BE2C (cell line): ENCODE measurements at places on chromosomes 1 and 21.

GRCh38 chr1:234539666-234540403, 60.9 kb upstream of the TARBP1 start:
- no peak for DNase-seq

DNA sequence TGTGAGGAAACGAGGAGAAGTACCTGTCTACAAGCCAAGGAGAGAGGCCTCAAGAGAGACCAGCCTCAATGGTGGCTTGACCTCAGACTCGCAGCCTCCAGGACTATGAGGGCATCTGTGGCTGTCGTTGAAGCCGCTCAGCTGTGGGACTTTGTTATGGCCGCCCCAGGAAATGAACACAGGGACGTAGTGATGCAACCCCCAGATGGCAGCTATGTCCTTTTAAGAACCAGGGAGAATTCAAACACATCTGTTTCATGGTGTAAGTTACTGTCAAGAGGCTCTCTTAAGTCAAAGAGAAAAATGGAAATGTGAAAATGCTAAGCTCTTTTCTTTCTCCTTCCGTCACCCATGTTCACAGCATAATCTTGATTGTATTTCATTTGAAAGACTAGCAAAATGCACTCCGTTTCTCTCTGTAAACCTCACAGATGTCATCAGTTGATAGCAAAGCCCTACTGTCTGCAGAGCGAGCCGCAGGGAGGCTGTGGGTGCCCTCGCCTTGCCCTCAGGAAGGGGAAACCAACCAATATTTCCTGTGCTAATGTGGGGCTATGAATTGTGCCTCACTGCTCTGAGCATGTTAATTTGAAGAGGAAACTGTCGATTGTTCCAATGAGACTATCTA, 21.3 kb downstream of the UBASH3A start:
- DNase-seq: no peak

DNA sequence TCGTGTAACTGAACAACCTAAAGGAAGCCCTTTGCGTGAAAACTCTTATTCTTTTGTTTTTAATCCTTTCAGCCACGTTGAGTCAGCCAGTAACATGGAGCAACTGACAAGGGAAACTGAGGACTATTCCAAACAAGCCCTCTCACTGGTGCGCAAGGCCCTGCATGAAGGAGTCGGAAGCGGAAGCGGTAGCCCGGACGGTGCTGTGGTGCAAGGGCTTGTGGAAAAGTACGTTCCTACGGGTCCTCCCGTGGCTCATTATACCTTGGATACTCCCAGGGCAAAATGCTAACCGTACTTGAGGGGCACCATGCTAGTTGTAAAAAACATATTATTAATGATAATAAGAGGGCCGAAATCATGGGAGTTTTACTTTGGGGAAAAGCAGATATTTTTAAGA, 49.4 kb downstream of the LAMC2 start:
- no peak for DNase-seq

DNA sequence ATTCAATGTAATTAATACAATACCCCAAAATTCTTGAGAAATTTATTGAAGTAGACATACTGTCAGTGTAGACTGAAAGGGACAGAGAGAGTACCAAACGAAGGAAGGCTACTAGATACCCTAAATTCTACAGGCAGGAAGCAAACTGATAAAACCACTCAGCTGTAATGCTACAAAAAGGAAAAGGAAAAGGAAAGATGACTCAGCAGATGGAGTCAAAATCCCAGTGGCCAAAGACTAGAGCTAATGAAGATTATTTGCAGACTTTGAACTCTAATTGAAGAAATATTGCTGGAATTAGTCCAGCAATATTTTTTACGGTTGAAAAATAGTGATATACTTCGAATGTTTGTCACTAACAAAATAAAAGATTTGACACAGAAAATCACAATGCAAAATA, 671.9 kb downstream of the BRINP3 start:
- DNase-seq: no peak

DNA sequence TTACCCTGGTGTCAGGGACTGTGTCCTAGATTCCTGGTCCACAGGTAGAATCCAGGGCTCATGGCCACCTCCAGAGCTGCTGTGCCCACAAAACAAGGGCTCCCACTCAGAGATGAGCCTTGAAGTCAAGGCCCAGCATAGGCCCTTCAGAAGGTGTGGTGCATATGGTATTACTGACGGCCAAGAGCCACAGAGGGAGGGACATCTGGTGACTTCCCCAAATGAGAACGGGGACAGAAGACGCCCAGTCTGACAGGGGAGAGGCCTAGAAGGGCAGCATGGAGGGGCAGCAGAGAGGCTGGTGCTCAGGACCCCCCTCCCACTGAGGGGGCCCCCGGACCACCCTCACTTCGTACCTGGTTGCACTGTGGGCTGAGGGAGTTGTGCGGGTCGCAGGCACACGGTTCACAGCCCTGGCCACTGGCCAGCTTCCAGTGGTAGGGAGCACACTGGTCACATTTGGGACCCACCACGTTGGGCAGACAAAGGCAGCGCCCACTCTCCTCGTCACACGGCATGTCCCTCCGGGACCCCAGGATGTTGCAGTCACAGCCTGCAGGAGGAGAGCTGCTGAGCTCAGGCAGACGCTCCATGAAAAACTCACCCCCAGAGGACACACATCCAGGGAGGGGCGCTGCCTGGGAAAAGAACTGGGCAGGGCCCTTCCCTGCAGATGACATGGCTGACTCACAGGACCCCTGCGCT, 25.0 kb downstream of the LAMB3 start:
- DNase-seq: no peak

GRCh38 chr1:28835237-28835650, 23.3 kb downstream of the OPRD1 start:
- peak; percentile 64 for DNase-seq

- DNase-seq: no peak
Observed at GRCh38 chr1:243842161-243842560, 7.9 kb downstream of the AKT3 start.

- no peak for DNase-seq
Observed at GRCh38 chr1:173049322-173049633, 1.5 kb downstream of the TNFSF18 start.

- no peak for DNase-seq
Observed at GRCh38 chr1:21034725-21035628, 141.7 kb downstream of the EIF4G3 start.

- DNase-seq: no peak
Observed at GRCh38 chr1:233884461-233885151, 19.9 kb upstream of the SLC35F3 start.

- no peak for DNase-seq
Observed at GRCh38 chr1:32047701-32048100, 25.0 kb upstream of the TMEM39B start.

DNA sequence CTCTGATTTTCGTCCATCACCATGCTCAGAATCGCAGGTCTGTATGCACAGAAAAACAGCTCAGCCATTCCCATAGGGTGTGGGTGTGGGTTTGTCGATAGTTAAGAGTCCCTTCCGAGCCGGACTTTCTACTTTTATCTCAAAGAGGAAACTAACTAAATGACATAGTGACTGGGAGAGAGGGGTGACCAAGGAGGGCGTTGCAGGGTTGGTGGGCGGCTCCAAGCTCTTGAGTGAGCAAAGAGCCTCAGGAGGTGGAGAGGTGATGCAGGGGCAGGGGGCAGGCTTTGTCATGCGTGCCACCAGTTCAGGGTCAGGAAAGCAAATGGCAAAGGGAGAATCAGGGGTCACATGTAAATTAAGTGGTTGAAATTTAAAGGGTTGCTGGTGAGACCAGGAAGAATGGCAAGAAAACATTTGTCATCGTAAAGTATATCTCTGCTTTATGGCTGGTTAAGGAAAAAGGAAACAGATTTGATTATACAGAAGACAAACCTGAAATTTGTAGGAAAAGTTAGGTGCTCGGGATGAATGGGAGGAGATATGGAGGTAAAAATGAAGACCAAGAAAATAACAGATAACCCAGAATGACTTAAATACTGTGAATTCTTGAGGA, 249.0 kb downstream of the SETD4 start:
- DNase-seq: no peak

DNA sequence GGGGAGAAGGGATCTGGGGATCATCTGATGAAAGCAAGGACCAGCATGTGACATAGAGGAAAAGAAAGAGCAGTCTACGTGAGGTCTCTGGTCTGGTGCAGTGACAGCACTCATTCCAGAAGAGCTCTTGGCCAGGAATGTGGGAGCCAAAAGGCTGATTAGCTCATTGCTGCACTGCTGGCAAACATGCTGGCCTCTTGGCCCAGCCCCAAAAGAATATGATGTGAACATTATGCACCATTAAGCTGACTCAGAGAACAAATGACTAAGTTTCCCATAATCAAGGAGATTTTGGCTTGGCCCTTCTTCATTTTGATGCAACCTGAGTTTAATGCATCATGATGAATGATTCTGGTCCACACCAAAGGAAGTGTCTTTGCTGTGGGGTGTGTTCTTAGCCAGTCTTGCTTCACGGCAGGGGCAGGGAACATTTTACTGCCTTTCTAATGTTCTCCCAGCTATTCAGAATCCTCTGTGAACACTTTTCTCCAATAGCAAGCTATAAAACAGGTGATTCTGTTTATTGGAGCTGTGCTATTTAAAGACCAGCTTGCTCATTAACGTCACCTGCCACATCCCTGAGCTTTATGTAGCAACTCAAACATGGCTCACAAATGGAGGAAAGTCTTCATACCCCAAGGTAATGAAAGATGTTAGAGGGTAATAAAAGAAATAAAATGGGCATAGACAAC, 55.1 kb downstream of the PCBP3 start:
- DNase-seq: peak; percentile 60

DNA sequence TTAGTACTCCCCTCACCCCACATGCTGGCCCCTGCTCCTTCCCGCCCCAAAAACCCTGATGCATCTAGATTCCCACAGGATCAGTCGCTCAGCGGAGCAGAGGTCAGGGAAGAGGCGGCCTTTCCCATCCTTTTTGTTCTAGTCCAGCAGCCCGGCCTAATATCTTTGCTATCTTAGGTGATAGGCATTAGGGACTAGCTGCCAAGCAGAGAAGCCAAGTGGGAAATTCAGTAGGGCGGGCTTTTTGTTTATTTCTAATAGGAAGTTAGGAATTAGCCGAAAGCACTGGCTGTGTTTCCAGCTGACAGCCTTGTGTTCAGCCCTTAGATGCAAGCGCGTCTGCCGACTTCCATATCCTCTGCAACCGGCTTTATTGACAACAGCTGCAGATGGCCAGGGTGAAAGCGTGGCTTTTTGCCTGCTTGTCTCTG, 59.0 kb upstream of the BCAR3 start:
- peak; percentile 32 for DNase-seq

DNA sequence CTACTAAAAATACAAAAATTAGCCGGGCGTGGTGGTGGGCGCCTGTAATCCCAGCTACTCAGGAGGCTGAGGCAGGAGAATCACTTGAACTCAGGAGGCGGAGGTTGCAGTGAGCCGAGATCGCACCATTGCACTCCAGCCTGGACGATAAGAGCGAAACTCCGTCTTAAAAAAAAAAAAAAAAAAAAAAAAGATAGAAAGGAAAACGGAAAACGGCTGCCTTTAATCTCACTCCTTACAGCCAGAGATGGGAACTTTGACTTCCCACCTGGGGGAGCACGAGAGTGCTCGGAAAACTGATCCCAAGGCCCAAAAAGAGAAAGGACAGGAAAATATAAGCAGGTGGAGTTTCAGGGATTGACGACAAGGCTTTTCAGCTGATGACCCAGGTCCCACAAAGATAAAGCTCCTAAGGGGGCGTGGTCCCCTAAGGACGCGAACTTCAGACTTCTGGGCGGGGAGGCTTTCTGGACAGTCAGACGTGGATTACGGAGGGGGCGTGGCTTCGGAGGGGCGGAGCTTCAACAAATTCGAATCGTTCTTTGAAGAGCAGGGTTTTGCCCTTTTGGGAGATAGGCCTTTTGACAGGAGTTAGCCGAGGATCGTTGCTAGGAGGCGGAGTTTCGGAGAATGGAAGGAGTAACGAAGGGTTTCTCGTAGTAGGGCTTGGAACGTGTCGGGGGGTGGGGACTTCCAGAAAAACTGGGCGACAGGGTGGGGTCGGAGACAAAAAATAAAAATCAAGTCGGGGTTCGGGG, 958 bp upstream of the CKS1B start:
- DNase-seq: peak; percentile 97

- DNase-seq: no peak
Observed at GRCh38 chr1:172148213-172148612, 272.3 kb upstream of the C1orf105 start.

DNA sequence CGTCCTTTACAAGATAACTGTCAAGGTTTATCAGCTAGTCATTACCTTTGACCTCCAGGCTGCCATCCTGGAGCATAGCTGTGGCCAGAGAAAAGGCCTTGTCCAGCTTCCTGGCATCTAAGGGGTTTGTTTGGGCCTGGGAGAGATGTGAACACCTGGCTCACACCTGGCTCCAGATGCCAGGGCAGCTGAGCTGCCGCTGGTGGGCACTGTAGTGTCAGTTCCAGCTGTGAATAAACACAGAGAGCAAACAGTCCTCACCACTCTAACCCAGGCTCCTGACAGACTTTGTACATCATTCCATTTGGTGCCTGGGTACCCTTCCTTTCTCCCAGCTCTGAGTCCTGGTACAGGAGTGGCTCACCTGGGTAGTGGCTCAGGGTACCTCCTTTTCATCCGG, 14.3 kb upstream of the KCNA10 start:
- DNase-seq: no peak

- DNase-seq: no peak
Observed at GRCh38 chr1:26081267-26082019, 14.0 kb upstream of the TRIM63 start.

- no peak for DNase-seq
Observed at GRCh38 chr1:227072991-227073390, 132.9 kb downstream of the COQ8A start.

- no peak for DNase-seq
Observed at GRCh38 chr21:46087641-46088040, 10.3 kb upstream of the COL6A2 start.

GRCh38 chr1:63739452-63739851, 34.4 kb upstream of the ROR1 start:
- DNase-seq: no peak

DNA sequence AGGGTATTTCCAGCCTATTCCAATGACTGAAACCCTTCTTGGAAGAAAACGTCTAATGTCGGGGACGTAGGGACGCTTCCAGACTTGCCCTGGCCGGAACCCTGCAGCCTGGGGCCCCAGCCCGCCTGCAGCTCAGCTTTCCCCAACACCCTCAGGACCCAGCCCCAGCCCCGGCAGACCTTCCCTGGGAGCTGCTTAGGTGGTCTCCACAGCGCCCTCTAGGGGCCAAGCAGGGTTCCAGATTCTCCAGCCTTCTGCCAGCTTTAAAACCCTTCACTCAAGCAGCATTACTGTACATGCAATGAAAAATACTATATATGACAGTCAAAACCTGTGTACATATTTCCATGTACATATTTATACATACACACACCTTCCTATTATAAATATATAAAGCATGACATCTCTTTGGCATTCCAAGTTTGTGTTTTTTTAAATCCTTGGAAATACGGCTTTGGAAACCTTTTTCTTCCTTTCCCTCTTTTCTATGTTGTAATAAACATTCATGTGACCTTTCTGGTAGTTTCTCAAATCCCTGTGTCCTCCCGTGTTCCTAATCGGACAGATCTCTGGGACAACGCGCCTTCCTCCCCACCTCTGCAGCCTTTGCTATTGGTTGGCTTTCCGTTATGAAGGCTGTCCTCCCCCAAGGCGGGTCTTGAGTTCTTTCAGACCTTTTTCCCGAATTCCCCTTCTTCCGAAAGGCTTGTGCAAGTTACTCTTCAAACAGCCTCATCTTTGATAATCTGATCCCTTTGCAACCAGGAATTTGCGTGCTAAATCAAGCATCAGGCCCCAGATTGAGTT, 60.3 kb downstream of the STUM start:
- DNase-seq: peak; percentile 85

GRCh38 chr1:85224734-85225623, 24.2 kb upstream of the SYDE2 start:
- no peak for DNase-seq

- no peak for DNase-seq
Observed at GRCh38 chr21:36452281-36452825, 27.6 kb downstream of the CLDN14 start.

GRCh38 chr1:172698224-172698623, 39.3 kb downstream of the FASLG start:
- DNase-seq: no peak
